Esophagus muscularis mucosa (tissue), 4 donors: ENCODE measurements at places on chromosomes 11 and 22. TPM values are rescaled to one million over a fixed set of nuclear protein-coding genes. Genes with fewer than 3 reads are reported as not detected.

DNA sequence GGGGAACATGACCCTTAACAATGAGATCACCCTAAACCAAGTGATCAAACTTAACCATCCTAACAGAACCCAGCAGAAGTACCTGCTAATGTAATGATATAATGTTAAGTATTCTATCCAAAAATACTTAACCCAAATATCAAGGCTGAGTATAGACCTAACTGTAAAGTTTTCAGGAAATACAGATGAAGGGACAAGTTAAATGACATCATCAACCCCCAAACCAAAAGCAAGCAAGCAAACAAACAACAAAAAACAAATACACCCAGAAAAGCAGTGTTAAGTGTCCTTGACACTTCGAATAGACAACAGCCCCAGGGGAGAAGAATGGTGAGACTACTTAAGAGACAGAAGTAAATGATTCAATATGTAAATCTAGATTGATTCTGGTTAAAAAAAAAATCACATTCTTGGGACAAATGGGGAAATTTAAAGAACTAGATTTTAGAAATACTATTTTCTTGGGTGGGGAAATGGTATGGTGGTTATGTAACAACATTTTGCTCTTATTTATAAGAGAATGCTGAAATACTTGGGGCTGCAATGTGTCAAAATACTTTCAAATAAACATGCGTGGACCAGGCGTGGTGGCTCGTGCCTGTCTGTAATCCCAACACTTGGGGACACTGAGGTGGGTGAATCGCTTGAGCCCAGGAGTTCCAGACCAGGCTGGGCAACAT is 2.5 kb downstream of the CSTF3 start:
- H3K36me3 ChIP-seq: no peaks in the 10 kb centered on the region
- no peak overlapping the region for H3K4me3 ChIP-seq
- no peak overlapping the region for H3K27ac ChIP-seq
- no peak for DNase-seq
- H3K27me3 ChIP-seq: no peaks in the 10 kb centered on the region
- H3K4me1 ChIP-seq: peaks cover 17% of the 10 kb centered on the region

DNA sequence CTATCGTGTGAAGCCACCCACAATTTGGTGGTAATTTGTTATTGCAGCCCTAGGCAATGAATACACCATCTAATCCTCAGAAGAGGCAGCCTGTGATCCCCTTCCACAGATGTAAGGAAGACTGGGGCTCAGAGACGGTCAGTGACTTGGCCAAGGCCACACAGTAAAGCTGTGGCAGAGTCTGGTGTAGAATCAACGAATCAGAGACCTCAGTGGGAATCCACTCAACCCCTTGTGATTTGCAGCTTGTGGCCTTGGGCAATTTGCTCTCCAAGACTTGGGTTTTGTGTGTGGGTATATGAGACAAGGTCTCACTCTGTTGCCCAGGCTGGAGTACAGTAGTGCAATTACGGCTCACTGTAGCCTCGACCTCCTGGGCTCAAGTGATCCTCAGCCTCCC is 1.9 kb downstream of the LGALS2 start:
- no peak overlapping the region for H3K4me3 ChIP-seq
- H3K27me3 ChIP-seq: no peaks in the 10 kb centered on the region
- no peaks in the 10 kb centered on the region for H3K36me3 ChIP-seq
- H3K4me1 ChIP-seq: no peaks in the 10 kb centered on the region

SCGB1C1 gene
- not detected for total RNA-seq

GRCh38 chr11:19972651-19973050 is 187.6 kb downstream of the DBX1 start:
- H3K4me1 ChIP-seq: no peaks in the 10 kb centered on the region
- H3K27ac ChIP-seq: no peak overlapping the region
- DNase-seq: no peak
- H3K27me3 ChIP-seq: no peaks in the 10 kb centered on the region
- H3K4me3 ChIP-seq: no peak overlapping the region
- peaks cover 4% of the 10 kb centered on the region for H3K36me3 ChIP-seq

MS4A15 gene
- total RNA-seq: 0.40 TPM

DNA sequence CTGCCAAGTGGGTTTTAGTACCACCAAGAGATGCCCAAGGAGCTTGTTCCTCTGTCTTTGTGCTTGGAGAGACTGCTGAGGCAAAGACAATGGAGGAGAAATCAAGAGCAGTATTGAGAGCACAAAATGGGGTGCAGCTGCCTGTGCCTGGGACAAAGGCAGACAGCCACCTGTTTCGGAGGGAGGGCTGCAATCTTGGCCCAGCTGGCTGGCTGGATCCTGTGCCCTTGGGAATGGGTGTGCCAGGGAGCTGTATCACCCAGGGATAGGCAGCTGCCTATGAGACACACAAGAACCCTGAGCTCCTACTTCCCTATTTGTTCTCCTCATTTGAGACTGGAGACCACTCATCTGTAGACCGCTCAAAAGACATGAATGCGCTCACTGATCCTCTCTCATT is 23.3 kb upstream of the CHRM4 start:
- peaks cover 59% of the 10 kb centered on the region for H3K36me3 ChIP-seq
- DNase-seq: no peak
- no peaks in the 10 kb centered on the region for H3K4me1 ChIP-seq
- no peak overlapping the region for H3K4me3 ChIP-seq
- no peak overlapping the region for H3K27ac ChIP-seq

DNA sequence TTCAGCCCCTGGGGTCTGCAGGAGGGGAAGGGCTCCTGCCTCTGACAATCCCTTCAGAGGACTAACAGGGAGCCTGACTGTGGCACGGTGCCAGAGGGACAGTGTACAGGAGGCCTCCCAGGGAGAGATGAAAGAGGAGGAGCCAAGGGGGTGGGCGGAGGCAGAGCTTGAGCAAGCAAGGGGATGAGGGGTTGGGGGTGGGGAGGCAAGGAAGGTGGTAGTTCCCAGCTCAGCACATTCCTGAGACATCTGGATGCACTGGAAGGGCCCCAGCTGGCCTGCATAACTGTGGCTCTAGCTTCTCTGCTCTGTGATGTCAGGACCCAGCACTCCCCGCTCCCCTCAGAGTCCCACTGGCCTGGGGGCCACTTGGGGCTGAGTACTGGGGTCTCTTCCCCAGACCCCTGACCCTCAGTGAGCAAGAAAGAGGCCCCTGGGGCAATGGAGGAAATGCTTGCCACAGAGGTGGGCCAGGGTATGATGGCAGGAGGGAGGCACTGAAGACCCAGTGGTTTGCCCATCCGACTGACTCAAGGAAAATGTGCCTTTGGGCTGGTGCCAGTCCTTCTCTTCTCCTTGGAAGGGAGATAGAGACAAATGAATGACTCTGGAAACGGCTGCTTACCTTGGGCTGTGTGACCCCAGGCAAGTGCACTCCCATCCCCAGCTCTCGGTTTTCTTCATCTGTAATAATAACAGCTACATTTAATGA is 13.3 kb downstream of the CREB3L1 start:
- no peaks in the 10 kb centered on the region for H3K27me3 ChIP-seq
- H3K4me3 ChIP-seq: no peak overlapping the region
- peak overlapping the region; percentile 73 for H3K27ac ChIP-seq
- no peak for DNase-seq
- H3K4me1 ChIP-seq: peaks cover 54% of the 10 kb centered on the region
